Fibroblast of skin of right quadriceps (primary cell): ENCODE measurements at places on chromosomes 4 and X.

GRCh38 chr4:158080354-158080753 is 92.5 kb downstream of the GASK1B start:
- DNase-seq, result peak; percentile 14

DNA sequence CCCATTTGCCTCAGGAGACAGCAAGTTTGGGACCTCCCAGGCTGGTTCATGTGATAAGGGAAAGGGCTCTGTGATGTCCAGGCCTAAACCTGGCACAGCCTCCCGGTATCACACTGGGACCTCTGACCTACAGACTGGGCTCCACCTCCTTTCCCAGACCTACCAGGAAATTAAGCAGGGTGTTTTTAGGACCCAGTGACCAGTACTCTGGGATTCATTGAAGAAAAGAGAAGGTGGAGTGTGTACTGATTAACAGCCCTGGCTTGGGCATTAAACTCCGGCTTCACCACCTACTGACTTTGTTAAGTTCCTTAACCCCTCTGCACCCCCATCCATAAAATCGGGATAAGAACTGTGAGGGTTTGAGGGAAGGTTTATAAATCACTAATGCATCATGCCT is 28.6 kb downstream of the ASB9 start:
- DNase-seq, result no peak

- DNase-seq, result peak; percentile 42
Measured at GRCh38 chr4:16693641-16694040, 204.8 kb downstream of the LDB2 start.

DNA sequence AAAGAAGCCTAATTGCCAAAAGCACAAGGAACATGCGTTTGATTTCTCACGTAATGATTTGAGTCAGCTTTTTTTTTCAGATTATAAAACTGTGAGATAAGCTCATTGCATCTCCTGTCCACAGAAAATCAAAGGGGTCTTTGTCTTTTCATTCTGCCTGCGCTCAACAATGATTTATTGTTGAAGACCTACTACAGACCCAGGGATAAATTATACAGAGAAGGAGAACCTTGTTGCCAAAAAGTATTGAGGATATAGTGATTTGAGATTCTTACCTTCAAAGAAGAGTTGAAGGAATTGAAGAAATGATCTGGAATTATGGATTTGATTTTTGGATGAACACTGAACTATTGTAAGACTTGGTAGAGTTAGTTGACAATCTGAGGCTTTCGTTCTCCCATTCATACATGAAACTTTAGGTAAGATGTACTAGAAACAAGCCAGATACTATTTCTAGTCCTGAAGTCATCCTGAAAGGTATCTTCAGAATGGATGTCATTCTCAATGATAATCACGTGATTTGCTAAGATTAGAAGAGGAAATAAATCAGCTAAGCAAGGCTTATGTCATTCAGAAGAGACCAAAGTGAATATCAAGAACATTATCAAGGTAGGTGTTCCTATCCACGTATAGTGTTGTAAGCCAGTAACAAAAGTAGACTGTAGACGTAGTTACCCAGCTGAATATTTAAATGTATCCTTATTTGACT is 71.1 kb upstream of the SCOC start:
- DNase-seq, result no peak

- DNase-seq, result peak; percentile 66
Measured at GRCh38 chr4:153345012-153345981, 809 bp downstream of the MND1 start.

- no peak for DNase-seq
Measured at GRCh38 chrX:27660878-27661277, 70.7 kb downstream of the DCAF8L2 start.

DNA sequence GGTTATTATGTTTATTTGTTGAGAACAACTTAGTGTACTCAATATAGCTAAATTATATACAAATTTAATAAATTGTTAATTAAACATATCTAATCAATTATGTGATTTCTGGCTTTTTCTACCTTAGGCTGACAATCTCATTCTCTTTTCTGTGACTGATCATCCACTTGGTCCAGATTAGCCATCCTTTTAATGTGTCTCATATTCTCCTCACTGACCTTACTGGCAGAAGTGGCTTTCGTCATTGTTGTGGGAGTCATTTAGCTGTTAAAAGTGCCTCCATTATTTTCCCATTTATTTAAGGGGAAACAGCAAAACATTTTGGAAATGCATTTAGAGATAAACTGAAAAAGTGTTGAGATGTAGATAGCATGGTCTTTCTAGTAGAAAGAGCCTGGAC is 172.2 kb downstream of the CCSER1 start:
- no peak for DNase-seq

DNA sequence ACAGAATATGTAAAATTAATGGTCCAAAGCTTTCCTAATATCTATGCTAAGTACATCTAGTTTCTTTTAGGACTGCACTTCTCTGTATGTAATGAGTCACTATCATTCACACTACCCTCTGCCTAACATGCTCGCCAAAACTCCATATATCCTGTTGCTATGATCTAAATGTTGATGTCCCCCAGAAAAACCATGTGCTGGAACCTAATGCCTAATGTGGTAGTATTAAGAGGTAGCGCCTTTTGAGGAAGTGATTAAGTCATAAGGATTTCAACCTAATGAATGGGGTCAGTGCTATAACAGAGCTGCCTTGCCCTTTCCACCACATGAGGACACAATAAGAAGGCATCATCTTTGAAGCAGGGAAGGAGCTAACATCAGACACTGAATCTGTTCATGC is 34.9 kb upstream of the NFKB1 start:
- peak; percentile 30 for DNase-seq

GRCh38 chr4:150366487-150366999 is 215.4 kb upstream of the MAB21L2 start:
- DNase-seq, result no peak

- DNase-seq, result no peak
Measured at GRCh38 chrX:68433981-68434299, 645 bp upstream of the OPHN1 start.

DNA sequence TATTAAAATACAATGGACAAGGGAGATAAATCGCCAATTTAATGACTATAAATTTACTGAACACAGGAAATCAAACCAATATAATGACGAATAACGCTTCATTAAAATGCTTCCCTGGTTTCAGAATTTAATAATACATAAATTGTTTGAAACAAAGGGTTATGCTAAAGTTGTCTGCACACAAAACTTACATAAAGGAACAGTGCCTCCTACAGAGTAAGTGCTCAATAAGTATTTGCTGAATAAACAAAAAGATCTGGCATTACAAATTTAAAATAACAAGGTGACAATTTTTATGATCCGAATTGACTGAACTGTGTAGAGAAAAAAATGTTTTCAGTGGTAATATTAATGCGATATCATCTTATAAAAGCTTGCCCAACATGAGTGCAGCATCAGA is 69.6 kb downstream of the NOCT start:
- peak; percentile 10 for DNase-seq

DNA sequence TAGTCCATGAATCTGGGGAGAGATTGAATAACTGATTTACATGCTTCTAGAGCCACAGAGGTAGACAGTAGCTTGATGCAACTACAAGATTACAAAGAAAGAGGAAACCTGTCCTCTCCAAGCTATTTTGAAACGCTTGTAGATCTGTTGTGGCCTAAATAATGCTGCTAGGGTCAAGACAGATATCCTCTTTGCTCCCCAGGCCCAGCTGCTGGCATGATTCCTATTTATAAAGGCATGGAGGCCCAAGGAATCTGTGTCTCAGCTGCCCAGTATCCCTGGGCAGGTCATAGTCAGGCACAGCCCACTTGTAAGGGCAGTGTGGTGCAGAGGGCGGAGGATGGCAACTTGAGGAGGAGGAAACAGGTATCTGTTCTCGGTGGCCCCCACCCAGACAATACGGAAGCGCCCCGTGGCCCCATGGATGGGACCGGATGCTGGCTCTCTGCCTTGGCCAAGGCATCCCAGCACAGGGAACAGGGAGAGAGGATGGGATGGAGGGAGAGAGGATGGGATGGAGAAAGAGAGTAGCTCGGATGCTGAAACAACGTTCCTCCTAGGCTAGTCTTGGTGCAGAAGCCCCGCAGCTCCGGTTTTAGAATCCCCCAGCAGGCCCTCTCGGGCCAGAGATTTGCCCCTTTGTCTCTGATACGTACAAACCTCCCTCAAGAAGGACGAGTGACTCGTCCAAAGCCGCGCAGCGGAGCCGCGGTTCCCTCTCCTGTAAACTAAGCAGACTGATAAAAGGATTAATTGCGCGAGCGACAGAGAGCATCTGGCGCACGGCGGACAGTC is 767 bp upstream of the SMIM20 start:
- DNase-seq, result no peak

DNA sequence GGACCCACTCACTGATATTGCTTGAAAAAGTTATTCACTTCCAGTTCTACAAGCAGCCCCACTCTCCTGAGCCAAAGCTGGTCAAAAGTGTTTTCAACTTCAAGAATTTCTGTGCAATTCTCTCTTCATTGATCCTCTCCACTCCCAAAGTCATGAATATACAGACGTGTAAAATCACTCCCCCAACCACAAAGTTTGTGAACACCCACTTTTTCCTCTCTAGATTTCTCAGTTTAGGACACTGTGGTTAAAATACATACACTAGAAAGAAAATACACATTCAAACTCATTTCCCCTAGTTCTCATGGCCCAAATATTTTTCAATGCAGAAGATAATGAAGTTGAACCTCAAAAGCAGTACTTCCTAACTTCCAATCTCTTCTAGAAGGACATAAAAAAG is 116.3 kb downstream of the MSN start:
- no peak for DNase-seq

- DNase-seq, result peak; percentile 63
Measured at GRCh38 chrX:10726647-10727046, 106.3 kb upstream of the MID1 start.

GRCh38 chr4:83618991-83619645 is 83.2 kb downstream of the GPAT3 start:
- peak; percentile 28 for DNase-seq

GRCh38 chrX:44898411-44899221 is 25.6 kb downstream of the KDM6A start:
- DNase-seq, result no peak

- no peak for DNase-seq
Measured at GRCh38 chr4:128371876-128372275, 84.3 kb upstream of the PGRMC2 start.

GRCh38 chrX:129640737-129641136 is 14.0 kb downstream of the APLN start:
- no peak for DNase-seq

DNA sequence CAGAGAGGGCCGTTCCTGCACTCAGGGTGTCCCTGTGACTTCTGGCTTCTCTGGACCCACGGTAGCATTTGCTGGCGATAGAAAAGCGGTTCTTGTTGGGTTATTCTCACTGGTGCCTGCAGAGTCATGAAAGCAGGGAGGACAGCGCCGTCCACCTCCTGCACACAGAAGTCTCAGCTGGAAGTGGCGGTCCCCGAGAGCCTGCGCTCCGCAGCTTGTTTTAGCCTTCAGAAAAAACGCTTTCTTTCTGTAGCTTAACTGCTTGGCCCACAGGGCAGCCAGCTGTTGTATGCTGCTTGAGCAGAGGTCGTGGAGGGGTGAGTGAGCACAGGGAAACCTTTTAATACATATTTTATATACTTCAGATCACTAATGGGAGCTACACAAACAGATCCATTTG is 400.7 kb upstream of the FAT1 start:
- DNase-seq, result no peak

DNA sequence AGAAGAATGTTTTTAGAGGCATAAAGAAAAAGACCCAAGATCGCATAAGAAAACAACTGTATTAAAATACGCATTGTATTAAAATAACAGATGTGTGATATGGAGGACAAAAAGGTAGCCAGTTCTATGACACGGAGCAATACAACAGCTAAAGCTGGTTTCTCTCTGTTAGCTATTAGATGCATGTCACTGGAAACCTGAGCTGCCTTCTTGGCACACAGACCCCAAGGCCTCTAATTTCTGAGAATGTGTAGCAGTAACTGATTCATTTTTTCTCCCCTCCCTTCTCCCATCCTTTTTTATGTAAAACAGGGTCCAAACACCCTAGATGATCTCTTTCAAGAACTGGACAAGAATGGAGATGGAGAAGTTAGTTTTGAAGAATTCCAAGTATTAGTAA is 4.1 kb downstream of the S100G start:
- DNase-seq, result peak; percentile 42

DNA sequence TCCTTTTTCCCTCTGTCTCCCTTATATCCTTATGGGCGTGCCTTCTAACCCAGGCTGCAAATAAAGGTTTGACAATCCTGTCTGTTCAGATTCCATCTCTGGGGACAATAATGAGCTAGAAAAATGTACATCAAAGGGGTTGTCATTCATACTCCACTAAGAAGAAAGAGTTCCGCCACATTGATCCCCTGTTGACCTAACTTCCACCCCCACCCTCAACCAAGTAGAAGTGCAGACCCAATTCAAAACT is 541 bp upstream of the GABRA3 start:
- no peak for DNase-seq

DNA sequence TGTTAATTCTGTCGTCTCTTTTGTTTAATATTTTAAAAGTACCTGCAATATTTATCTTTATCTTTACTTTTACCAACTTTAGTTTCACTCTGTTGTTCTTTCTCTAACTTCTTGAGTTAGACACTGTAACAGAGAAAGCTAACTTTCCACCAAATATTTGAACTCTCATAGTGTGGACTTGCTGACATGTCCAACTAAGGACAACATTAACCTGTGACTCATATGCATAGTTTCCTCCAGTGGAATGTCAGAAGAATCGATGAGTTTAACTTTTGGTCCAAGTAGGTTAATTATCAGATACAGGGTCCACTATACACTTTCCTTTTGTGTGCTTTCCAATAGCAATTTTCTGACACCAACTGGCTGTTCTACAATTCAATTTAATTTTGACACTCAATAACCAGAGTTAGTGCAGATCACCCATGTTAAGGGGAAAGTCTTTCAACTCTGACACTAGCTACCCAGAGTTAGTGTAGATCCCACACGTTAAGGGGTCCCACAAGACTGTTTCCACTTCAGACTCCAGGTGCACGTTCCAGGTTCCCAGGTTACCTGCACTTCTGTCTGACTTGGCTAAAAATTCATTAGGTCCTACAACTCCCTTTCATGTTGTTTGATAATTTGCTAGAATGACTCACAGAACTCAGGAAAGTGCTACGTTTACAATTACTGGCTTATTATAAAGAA is 559.0 kb upstream of the AMOT start:
- DNase-seq, result no peak

GRCh38 chrX:48541140-48541814 is 1.8 kb downstream of the TBC1D25 start:
- no peak for DNase-seq

DNA sequence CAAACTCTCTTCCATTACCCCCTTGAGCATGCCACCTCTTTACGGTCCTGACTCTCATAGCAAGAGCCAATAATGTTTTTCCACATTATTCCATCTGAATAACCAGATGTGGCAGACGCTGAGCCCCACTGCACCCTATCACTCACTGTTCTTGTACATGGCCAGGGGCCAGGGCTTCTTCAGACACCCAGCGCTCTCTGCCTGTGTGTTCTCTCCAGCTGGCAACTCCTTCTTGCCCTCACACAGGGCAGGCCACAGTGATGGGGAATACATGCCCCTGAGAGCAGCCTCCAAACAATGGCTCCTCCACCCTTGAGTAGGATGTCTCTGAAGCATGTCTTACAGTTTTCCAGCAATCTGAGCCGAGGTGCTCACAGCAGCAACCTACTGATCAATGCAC is 50.8 kb upstream of the STIM2 start:
- no peak for DNase-seq
